ENCODE measurements at places on chromosomes 13 and 19.
A peak's percentile ranks its signal among the peaks of the same experiment; 100 is the strongest.

DNA sequence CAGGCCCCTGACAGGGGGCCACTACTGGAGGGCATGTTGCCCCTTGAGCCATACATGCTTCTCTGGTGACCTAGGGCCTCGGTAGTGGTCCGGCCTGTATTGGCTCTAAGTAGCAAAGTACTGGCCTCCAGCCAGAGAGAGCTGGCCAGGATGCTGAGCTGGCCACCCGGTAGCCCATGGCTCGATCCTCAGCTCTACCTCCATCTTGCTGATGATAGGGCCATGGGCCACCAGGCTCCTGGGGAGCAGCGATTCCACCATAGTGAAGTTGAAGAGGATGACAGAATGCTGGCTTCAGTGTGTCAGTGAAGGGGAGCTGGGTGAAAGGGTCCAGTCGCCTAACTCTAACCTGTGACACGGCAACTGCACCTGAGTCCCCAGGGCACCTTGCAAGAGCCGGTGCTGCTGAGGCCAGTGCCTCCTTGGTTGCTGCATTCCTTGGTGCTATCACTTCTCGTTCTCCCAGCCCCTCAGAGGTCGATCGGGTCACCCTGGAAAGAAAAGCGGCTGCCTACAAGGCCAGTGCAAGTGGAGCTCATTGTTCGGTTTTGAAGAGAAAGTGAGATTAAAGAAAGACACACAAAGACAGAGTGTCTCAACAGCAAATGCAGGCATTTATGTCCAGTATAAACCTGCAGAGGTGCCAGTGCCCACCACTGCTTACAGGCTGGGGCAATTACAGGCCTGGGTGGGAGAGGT, 5.0 kb downstream of the FPR3 start:
- no peak for DNase-seq

DNA sequence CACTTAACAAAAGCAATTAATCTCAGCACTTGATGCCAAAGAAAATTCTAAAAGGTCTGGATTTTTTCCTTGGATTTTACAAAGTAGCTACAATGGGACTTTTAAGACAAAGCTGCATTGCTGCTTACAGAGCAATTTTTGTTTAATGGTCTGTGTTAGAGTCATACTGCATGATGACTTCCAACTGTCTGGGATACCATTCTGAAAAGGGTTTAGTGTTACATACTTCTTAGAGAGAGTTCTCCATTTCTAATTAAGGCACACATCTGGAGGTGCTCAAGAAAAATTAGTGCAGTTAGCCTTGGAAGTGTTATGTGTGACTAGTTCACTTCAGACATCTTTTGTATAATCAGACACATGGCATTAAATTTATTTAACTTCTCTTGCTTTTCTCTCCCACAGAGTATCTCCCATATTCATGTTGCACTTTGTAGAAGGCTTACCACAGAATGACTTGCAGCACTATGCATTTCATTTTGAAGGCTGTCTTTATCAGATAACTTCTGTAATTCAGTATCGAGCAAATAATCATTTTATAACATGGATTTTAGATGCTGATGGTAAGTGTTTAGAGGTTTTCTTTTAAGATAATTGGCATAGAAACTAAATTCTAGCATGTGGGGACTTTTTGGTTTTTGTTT, 35.1 kb downstream of the USPL1 start:
- DNase-seq = no peak

GRCh38 chr19:51122112-51122981, 2.4 kb upstream of the SIGLEC9 start:
- DNase-seq = no peak

GRCh38 chr19:6674868-6675305, 4.9 kb upstream of the TNFSF14 start:
- peak; percentile 91 for DNase-seq

- no peak for DNase-seq
Measured at GRCh38 chr19:5880604-5881078, 10.3 kb upstream of the FUT5 start.

GRCh38 chr13:111508902-111509509, 188.6 kb downstream of the TEX29 start:
- DNase-seq = no peak

- no peak for DNase-seq
Measured at GRCh38 chr13:90689111-90689510, 658.4 kb upstream of the MIR17HG start.

DNA sequence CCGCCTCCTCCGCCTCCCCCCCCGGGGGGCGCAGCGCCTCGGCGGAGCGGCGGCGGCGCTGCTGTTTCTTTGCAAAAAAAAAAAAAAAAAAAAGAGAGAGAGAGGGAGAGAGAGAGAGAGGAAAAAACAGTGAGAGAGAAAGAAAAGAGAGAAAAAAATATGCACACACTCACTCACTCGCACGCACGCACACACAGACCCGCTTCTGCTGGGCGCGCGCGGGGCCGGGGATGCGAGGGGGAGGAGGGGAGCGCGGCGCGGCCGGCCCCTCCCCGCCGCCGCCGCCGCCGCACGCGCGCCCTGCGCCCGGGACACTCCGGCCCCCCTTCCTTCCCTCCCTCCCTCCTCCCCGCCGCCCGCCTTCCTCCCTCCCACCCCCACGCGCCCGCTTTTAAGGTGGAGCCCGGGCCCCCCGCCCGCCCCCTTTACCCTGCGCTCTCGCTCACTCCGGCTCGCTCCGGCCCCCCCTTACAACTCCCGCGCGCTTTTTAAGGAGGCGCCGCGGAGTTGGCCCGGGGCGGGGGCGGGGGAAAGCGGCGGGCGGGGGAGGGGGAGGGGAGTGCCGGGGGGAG, at the start of gene SAMD1:
Gene SAMD1, minus strand, starts transcription at position 243 of the 572 bp plus-strand sequence.
- peak; percentile 85 for DNase-seq

GRCh38 chr13:50668691-50669271, 174.7 kb downstream of the DLEU7 start:
- DNase-seq = no peak

DNA sequence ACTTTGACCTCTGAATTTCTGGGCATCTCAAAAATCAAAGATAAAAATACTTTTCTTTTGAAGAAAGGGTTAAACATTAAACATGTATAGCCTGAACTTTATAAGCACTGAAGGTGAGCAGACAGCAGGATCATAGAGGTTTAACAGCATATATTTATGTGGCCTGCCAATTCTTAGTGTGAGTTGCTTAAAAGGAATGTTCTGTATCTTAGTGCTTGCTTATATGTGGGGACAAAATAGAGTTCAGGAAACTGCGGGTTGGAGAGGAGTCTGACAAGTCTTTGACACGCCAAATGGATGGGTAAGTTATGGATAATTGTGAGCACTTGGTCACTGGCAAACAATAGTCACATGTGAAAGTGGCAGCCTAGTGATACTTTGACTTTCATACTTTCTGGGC, 1419.4 kb upstream of the SPRY2 start:
- DNase-seq = no peak

DNA sequence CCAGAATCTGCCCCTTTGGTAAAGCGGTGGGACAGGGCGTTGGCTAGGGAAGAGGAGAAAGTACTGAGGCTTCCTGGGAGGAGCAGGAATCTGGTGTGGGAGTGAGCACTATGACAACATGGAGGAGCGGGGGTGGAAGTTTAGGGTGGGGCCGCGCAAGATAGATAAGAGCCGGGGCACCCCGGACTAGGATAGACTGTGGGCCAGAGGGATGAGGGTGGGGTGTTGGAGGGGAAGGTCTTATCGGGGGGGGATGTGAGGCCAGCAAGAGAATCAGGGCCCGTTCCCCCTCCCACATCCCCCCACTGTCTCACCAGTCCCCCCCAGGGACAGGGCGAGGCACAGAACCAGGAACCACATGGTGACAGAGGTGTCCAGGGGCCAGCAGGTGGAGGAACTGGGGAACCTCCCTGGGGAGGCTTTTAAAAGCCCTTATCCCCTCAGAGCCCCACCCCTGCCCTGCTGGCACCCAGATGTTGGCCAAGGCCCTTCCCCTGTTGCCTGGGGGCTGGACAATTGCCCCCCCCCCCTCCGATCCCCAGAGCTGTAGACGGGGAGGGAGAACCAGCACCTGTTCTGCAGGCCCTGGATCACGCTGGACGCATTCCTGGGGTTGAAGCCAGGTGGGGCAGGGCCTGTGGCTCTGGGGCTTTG, at the start of gene KLK1:
Gene KLK1, minus strand, starts transcription at position 399 of the 654 bp plus-strand sequence. Its CDS starts 39 bp downstream, at position 360.
- no peak for DNase-seq

- DNase-seq = no peak
Measured at GRCh38 chr13:85074543-85075313, 724.5 kb downstream of the SLITRK6 start.

DNA sequence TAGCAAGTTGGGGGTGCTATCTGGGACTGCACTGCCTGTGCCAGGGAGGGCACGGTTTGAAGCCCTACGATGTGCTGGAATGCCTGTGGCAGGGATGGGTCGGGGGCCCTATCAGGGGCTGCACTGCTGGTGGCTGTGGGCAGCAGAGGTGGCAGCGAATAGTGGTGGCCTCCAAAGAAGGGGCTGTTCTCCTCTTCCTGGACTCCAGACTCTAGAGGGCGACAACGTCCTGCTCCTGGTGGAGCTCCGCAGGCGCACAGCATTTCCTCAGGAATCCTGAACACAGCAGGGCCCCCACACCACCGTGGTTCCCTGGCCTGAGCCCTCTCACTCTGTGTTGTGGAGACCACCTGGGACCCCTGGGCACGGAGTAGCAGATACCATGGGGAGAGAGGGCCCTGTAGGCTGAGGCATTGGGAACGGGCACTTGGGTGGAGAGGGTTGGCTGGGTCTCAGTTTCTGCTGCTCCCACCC, 145.6 kb downstream of the TNFRSF19 start:
- DNase-seq = no peak

- no peak for DNase-seq
Measured at GRCh38 chr19:33175886-33176669, 18.1 kb upstream of the LRP3 start.
